ENCODE measurements at places on chromosomes 12 and 14. TPM values are rescaled to one million over a fixed set of nuclear protein-coding genes. Genes with fewer than 3 reads are reported as not detected.

KRT83 gene
- not detected for total RNA-seq

DPPA3 gene
- not detected for total RNA-seq

PRB2 gene
- not detected for total RNA-seq

CLEC9A gene
- total RNA-seq: not detected

SLC17A8 gene
- not detected for total RNA-seq

NRXN3 gene
- not detected for total RNA-seq

ACSM4 gene
- not detected for total RNA-seq

SETD1B gene
- total RNA-seq: 2.2 TPM

PALS1 gene
- 23.8 TPM for total RNA-seq

RBM25 gene
- total RNA-seq: 45.3 TPM

NOS1 gene
- not detected for total RNA-seq

CMTM5 gene
- total RNA-seq: not detected

CLECL1 gene
- total RNA-seq: not detected
